ENCODE measurements at places on chromosomes 11 and 22. TPM values are rescaled to one million over a fixed set of nuclear protein-coding genes. Genes with fewer than 3 reads are reported as not detected.

DNA sequence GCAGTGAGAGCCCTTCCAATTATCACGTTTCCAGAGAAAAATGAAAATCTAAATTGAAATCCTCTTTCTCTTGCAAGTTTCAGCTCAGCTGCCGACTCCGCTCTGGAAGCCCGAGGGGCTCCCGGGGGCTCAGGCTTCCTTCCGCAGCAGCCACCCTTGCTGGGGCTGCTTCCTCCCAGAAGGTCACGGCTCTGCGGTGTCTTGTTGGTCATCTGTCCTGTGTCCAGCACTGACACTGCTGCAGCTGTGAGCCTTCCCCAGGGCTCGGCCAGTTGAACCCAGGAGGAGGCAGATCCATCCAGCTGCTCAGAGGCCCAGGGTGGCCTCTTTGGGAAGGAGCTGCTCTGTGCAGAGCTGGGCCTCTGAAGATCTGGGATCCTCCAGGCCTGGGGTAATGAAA, 1337.2 kb downstream of the TBC1D22A start:
- no peak for DNase-seq
- H3K4me1 ChIP-seq, result peaks cover 6% of the 10 kb centered on the region
- H3K27ac ChIP-seq, result no peak overlapping the region
- no peak overlapping the region for H3K4me3 ChIP-seq
- H3K36me3 ChIP-seq, result no peaks in the 10 kb centered on the region

DNA sequence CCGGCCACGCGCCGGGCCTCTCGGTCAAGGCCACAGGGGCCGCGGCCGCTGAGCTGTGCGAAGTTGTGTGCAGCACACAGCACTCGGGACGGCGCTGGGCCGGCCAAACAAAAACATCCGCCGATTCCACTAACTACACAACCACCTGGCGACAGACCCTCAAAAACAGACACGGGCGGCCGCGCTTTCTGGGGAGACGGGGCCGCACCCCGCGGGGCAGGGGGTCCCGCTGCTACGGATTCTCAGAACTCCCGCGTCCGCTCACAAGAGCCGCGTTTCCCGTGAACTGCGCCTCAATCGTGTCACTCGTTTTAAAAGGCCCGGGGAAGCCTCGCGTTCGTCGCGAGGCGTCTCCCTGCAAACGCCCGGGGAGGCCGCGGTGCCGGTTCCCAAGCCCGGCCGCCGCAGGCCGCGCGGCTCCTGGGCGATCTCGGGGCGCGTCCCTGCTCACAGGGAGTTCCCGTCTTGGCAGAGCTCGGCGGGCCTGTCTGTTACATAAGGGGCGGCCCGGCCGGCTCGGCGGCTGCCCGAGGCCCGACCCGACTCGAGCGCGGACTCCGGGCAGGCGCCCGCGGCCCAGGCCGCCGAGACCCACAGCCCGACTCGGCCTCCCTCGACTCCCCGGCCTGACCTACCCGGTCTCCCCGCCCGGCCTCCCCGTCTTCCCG, 936 bp downstream of the BRD1 start:
- H3K4me3 ChIP-seq, result peak overlapping the region; percentile 80
- no peak overlapping the region for H3K27ac ChIP-seq
- peaks cover 54% of the 10 kb centered on the region for H3K36me3 ChIP-seq
- peaks cover 29% of the 10 kb centered on the region for H3K27me3 ChIP-seq
- DNase-seq, result no peak

DNA sequence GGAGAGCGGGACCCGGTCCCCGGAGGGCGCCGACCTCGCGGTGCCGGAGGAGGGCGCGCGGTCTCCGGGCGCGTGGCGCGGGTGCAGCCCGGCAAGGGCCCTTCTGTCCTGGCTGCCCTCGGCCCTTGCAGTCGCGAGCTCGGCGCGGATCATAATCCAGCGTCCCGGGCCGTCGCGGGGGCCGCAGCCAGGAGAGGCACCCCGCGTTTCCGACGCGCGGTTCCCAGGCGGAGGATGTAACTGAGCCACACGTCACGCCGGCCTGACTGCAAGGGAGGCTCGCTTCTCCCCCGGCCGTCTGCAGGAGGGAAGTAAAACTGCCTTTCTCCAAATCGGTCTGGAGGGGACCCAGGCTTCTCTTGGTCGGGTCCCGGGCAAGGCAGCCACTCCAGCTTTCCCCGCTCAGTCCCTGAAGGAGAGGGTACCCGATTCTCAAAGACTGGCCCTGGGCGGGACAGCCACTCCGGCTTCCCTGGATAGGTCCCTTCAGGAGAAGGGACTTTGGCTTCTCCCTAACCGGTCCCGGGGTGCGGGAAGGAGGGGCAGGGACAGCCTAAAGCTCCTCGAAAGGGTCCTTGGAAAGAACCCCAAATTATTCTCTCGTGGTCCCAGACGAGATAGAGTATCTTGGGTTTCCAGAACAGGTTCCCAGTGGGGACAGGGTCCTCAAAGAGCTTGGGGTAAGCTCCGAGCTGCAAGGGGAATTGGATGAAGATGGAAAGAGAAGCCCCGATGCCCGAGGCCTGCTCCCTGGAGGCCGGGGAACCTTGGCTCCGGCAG, 836 bp downstream of the SPON1 start:
- H3K27ac ChIP-seq, result no peak overlapping the region
- peaks cover 85% of the 10 kb centered on the region for H3K27me3 ChIP-seq
- H3K36me3 ChIP-seq, result no peaks in the 10 kb centered on the region

GRCh38 chr11:64710418-64711137, 12.4 kb downstream of the NRXN2 start:
- H3K36me3 ChIP-seq, result no peaks in the 10 kb centered on the region
- no peak overlapping the region for H3K27ac ChIP-seq
- no peak for DNase-seq
- peaks cover 42% of the 10 kb centered on the region for H3K4me1 ChIP-seq
- H3K4me3 ChIP-seq, result peak overlapping the region; percentile 61
- peaks cover 60% of the 10 kb centered on the region for H3K27me3 ChIP-seq

DNA sequence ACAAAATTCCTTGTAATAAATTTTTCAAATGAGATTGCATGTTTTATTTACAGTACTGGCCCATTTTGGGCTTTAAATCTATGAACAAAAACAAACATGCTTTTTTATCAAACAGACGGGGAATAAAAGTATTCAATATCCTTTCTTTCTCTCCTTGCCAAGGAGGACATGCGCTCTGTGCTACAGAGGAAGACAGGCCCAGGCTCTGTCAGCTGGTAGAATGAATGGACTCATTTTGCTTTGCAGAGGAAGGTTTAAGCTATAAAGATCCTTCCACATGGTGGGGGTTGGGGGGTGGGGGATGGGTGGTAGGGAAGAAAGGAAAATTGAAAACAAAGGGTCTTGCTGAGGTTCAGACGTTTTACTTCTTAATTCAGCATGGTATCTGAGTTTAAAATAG, 575.6 kb downstream of the INSC start:
- no peak overlapping the region for H3K27ac ChIP-seq
- no peak for DNase-seq
- no peak overlapping the region for H3K4me3 ChIP-seq
- H3K27me3 ChIP-seq, result peaks cover 3% of the 10 kb centered on the region
- peaks cover 15% of the 10 kb centered on the region for H3K4me1 ChIP-seq
- H3K36me3 ChIP-seq, result peaks cover 10% of the 10 kb centered on the region

DNA sequence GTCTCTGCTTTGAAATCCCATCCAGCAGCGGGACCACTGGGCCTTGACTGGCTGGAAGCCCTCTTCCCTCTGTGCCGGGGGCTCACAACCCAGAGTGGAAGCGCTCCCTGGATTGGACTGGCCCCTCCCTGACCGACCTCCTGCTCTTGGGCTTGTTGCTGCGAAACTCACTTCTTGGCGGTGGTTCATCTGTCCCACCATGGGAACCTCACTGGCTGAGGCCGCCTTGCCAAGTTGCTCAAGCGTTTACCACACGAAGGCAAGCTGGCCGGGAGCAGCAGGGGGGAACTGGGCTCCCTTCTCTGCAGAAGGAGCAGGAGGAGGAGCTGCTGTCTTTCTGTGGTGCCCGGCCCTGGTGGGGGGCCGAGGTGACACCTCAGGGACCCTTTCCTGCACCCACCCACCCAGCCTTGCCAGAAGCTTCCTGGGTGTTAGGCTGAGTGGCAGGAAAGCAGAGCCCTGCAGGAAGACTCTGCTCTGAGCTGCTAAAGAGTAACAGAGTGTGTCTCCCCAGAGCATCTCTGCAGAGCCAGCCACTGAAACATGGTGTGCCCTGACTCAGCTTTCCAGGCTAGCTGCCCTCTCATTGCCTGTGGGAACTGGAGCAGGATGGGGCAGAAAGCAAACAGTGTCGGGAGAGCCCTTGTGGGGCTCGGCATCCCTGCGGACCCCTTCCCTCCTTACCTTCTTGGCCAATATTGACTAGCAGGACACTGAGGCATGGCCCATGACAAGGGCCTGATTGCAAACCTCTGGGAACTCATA, 88.5 kb upstream of the ALX4 start:
- DNase-seq, result no peak
- H3K27me3 ChIP-seq, result peaks cover 23% of the 10 kb centered on the region
- no peaks in the 10 kb centered on the region for H3K36me3 ChIP-seq
- no peak overlapping the region for H3K27ac ChIP-seq
- no peak overlapping the region for H3K4me3 ChIP-seq

DNA sequence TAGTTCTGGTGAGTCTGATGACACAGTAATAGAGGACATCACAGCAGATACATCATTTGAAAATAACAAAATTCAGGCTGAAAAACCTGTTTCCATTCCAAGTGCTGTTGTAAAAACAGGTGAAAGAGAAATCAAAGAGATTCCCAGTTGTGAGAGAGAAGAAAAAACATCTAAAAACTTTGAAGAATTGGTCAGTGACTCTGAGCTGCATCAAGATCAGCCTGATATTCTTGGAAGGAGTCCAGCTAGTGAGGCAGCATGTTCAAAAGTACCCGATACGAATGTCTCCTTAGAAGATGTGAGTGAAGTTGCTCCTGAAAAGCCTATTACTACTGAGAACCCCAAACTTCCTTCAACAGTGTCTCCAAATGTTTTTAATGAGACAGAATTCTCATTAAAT, 38.7 kb downstream of the RTN3 start:
- no peak overlapping the region for H3K4me3 ChIP-seq
- peaks cover 3% of the 10 kb centered on the region for H3K36me3 ChIP-seq
- DNase-seq, result no peak
- H3K4me1 ChIP-seq, result no peaks in the 10 kb centered on the region

DNA sequence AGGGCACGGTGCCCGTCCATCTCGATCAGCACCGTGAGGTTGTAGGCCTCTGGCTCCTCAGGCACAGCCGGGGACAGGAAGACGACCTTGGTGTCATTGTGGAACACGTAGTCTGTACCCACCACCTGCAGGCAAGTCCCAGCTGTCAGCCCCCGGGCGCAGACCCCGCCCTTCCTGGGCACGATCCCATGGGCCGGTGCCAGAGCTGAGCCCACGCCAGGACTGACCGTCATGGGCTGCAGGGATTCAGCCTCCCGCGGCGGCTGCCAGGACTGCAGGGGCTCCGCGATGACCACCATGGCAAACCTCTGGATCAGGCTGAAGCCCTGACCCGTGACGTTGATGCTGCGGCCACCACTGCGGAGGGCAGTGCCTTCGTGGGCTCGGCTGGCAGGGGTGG, 11.8 kb upstream of the MAPK11 start:
- no peaks in the 10 kb centered on the region for H3K27me3 ChIP-seq
- peaks cover 33% of the 10 kb centered on the region for H3K36me3 ChIP-seq
- no peak overlapping the region for H3K4me3 ChIP-seq
- H3K27ac ChIP-seq, result no peak overlapping the region

- no peak for DNase-seq
- H3K27ac ChIP-seq, result no peak overlapping the region
- H3K4me1 ChIP-seq, result peaks cover 16% of the 10 kb centered on the region
- H3K27me3 ChIP-seq, result no peaks in the 10 kb centered on the region
These were observed 4.9 kb upstream of the TAGLN start for GRCh38 chr11:117194267-117194666.

- H3K27ac ChIP-seq, result no peak overlapping the region
- DNase-seq, result no peak
- peaks cover 3% of the 10 kb centered on the region for H3K4me1 ChIP-seq
- H3K27me3 ChIP-seq, result peaks cover 3% of the 10 kb centered on the region
These were observed 459.5 kb upstream of the LARGE1 start for GRCh38 chr22:34379825-34380224.

SBF2 gene
- total RNA-seq, result 47.6 TPM

C11orf42 gene
- total RNA-seq, result not detected

DNA sequence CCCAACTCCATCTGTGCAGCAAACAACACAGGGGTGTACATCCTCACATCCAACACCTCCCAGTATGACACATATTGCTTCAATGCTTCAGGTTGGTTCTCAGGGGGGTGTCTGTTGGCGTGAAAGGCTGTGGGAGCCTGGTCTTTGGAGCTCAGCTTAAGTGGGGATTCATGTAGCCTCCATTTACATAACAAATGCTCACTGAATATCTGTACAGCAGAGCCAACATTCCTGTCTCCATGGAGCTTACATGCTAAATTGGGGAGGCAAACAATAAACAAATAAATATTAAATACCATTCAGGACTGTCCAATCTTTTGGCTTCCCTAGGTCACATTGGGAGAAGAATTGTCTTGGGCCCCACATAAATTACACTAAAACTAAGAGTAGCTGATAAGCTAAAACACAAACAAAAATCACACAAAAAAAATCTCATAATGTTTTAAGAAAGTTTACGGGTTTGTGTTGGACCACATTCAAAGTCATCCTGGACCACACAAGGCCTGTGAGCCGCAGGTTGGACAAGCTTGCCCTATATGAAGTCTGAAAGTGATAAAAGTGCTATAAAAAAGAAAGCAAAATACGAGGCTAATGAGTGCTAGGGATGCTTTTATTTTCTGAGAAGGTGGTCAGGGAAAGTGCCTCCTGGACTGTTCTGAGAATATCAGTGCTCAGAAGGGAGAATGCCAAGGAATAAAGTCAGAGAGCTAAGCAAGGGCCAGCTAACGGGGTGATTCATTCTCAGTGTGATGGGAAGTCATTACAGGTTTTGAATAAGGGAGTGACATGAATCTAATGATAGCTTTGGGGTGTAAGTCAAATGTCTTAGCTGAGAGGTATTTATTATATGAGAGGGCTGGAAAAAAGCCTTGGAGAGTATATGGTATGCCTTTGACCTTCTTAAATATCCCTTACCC, 41.6 kb downstream of the CD44 start:
- no peak for DNase-seq
- peaks cover 28% of the 10 kb centered on the region for H3K4me1 ChIP-seq
- H3K36me3 ChIP-seq, result no peaks in the 10 kb centered on the region
- H3K27me3 ChIP-seq, result no peaks in the 10 kb centered on the region
- no peak overlapping the region for H3K4me3 ChIP-seq

GRCh38 chr22:24703101-24703500, 71.4 kb downstream of the PIWIL3 start:
- H3K4me3 ChIP-seq, result no peak overlapping the region

DNA sequence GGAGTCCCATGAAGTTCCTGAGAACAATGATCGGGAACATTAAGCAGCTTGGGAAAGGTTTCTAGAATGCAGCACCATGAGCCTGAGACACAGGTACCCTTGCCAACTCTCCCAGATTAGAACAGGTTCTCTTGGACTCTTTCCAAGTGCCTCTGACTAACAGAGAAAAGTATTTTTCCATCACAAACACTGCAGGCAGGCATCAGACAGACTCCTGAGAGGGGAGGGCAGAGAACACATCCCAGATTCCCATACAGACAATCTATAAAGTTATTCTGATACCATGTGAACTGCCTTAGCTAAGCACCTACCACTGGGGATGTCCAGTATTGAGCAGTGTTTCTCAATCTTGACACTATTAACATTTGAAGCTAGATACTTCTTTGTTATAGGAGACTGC, 27.3 kb downstream of the SERGEF start:
- H3K4me3 ChIP-seq, result no peak overlapping the region
- H3K4me1 ChIP-seq, result no peaks in the 10 kb centered on the region
- no peak for DNase-seq
- peaks cover 20% of the 10 kb centered on the region for H3K36me3 ChIP-seq

All from WTC11 (cell line).